MCF 10A (cell line): ENCODE measurements at places on chromosomes 3 and 15.

DNA sequence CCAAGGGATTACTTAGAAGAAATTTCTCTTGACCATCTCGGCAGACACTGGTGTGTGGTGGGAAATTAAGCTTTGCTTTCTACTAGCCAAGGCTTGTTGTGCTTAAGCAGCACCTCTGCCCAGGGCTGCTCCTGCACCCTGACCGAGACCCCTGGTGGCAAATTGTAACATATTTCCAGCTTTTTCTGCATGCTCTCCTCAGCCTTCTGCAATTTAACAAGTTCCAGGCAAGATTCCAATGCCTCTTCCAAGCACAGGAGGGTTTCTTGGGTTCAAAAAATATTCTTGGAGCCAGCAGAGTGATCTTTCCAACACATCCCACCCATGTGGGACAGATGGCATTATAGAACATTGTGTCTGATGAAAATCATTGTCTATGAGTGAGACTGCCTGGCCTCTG, 210.5 kb downstream of the CLSTN2 start:
- H3K4me3 ChIP-seq = no peak overlapping the region
- no peaks in the 10 kb centered on the region for H3K27me3 ChIP-seq
- H3K27ac ChIP-seq = no peak overlapping the region
- H3K4me1 ChIP-seq = no peaks in the 10 kb centered on the region

DNA sequence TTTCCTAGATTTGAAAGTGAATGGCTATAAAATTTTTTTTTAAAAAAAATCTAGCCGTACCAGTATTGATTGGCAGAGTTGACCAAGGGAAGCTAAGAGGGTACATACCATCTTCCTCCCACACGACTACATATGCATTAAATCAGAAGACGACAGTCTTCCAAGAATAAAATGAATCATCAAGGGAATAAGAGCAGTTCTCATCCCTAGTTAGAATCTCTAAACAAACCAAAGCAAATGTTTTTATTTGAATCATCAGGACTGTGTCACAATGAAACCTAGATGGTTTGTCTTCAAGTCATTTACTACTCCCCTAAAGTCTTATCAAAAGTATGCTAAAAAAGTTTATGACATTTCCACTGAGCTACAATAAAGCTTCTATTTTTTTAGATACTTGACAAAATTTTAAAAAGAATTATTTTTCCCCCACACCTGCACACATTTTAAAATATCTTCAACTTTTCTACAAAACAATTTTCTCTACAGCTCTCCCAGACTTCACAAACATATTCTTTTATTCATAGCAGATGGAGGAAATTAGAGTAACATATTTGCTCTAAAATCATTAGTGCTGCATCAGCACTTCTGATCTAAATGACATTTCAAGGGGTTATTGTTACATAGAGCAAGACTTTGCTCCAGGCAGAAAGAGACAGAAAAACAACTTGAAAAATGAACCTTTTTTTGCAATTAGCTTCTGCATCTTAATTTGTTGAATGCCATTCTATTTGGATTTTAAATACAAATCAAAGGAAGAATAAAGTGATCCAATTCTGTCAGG, 547.1 kb downstream of the FHIT start:
- H3K27ac ChIP-seq = no peak overlapping the region
- peak; percentile 55 for DNase-seq
- H3K4me1 ChIP-seq = peaks cover 9% of the 10 kb centered on the region
- H3K27me3 ChIP-seq = no peaks in the 10 kb centered on the region
- no peaks in the 10 kb centered on the region for H3K36me3 ChIP-seq

DNA sequence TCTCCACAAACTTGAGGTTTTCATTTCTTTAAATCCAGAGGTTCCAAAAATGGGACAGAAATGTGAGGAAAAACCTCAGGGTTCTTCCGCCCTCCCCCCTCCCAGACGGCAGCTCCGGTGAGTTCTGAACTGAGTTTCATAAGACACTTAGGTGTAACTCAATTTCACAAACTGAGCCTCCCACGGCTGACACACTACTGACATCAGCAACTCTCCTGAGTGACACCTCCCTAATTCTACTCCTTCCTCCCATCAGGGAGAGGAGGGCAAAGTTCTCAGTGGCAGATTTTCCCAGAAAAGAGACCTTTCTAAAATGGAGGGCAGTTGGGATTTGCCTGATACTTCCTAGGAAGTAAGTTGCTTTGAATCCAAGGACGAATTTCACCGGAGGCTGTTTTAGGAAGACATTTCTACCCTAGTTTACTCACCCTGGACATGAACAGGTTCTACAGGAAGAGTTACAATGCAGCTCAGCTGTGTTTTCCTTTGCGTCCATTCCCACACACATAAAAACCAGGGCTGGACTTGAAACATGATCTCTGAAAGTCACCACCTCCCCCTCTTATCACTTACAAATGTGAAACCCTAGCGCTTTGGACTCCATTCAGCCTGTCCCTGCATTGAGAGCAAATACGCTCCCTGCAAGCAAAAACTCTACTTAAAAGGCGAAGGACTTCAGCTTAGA, 78.1 kb upstream of the LMOD3 start:
- no peaks in the 10 kb centered on the region for H3K27me3 ChIP-seq
- H3K4me1 ChIP-seq = peaks cover 24% of the 10 kb centered on the region
- H3K4me3 ChIP-seq = peak overlapping the region; percentile 75
- DNase-seq = peak; percentile 92
- H3K36me3 ChIP-seq = peaks cover 28% of the 10 kb centered on the region
- H3K27ac ChIP-seq = peak overlapping the region; percentile 93

DNA sequence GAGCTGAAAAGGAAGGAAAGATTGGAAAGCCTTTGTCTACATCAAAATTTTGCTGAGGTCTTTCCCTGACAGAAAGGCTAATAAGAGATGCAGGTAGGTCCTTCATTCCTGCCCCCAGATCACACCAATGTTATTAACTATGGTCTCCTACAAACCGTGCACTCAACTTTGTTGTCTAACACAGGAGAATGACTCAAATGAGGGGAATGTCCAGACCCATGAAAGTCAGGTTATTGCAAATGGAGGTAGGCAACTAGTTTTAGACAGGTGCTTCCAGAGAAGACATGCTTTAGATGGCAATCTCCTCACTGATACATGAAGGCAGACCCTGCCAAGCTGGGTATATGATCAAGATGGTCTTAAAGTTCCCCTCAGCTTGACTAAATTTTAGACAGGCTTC, 51.0 kb downstream of the NFKBIZ start:
- H3K4me1 ChIP-seq = peaks cover 10% of the 10 kb centered on the region
- H3K4me3 ChIP-seq = no peak overlapping the region
- H3K36me3 ChIP-seq = no peaks in the 10 kb centered on the region
- no peak for DNase-seq
- H3K27ac ChIP-seq = no peak overlapping the region

- H3K27me3 ChIP-seq = no peaks in the 10 kb centered on the region
- no peaks in the 10 kb centered on the region for H3K36me3 ChIP-seq
- H3K4me3 ChIP-seq = no peak overlapping the region
- peaks cover 20% of the 10 kb centered on the region for H3K4me1 ChIP-seq
- DNase-seq = peak; percentile 35
- H3K27ac ChIP-seq = no peak overlapping the region
Measured at GRCh38 chr15:39747326-39747725, 35.3 kb downstream of the FSIP1 start.

GRCh38 chr3:149215515-149215914, 6.1 kb downstream of the CP start:
- no peak overlapping the region for H3K4me3 ChIP-seq
- H3K27ac ChIP-seq = no peak overlapping the region
- no peaks in the 10 kb centered on the region for H3K4me1 ChIP-seq
- DNase-seq = no peak
- no peaks in the 10 kb centered on the region for H3K36me3 ChIP-seq

DNA sequence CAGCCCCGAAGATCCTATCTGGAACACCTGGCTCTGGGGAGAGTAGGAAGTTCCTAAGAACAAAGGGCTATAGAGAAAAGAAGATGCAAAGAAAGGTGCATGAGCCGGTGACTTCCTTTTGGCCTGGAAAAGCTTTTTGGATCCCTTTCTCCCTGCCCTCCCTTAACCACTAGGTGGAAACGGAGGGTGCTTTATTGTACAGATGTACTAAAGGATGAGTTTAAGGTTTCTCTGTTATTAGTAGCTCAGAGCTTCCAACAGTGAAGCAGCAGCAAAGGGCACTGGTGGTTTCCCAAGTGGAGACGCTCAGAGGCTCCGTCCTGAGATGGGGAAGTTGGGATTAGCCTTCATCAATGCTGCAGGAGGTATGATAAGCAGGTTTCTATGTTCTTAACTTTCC, 5.9 kb upstream of the ADGRG7 start:
- H3K36me3 ChIP-seq = no peaks in the 10 kb centered on the region
- H3K27ac ChIP-seq = peak overlapping the region; percentile 49
- H3K4me1 ChIP-seq = peaks cover 36% of the 10 kb centered on the region
- H3K27me3 ChIP-seq = no peaks in the 10 kb centered on the region

DNA sequence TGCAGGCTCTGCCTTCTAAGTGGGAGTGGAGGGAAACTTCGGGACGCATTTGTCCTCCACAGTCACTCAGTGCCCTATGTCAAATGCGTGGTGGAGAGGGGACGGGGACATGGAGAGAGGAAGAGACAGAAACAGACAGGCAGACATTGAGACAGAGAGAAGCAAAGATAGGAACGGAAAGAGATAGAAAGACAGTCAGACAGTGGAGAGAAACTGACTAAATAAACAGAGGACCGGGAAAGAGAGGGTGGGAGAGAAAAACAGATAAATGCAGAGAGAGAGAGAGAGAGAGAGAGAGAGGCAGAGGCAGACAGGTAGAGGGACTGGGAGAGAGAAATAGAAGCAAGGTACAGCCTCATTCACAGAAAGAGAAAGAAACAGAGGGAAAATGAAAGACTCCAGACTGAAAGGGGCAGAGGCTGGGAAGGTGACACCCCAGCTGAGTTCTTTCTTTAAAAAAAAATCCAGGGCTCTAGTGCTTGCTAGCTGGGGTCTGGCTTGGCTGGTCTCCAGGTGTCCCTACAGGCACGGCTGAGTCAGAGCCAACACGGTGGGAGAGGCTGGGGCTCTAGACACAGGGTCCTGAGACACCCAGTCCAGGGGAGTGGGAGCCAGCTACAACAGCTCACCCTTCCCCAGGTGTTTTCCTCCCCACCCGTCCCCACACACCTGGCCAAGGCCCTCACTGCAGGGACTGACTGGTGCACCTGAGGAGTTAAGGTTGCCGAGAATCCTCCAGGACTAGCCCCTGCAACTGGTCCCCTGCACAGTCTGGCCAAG, 506.1 kb upstream of the PROK2 start:
- H3K27ac ChIP-seq = no peak overlapping the region
- no peaks in the 10 kb centered on the region for H3K36me3 ChIP-seq
- DNase-seq = no peak
- no peak overlapping the region for H3K4me3 ChIP-seq
- H3K4me1 ChIP-seq = no peaks in the 10 kb centered on the region

DNA sequence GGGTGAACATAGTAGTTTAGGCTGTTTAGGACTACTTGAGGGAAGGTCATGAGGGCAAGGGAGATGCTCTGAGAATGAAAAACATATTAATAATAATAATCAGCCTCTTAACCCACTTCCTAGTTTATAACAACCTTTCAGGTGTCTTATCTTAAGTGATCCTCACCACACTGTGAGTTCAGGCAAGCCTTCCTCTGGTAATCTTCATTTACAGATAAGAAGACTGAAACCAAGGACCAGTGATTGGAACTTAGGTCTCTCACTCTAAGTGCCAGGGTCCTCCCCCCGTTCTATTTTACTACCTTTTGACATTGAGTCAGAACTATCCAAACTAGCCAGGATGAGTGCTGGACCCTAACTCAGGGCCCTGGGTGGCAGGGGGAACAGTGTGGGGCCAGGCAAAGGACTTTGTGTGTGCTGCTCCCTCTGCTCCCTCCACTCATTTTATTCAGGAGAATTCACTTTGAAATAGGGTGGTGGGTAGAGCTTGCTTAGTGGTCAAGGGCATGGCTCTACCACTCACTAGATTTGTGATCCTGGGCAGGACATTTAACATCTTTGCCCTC, 5.7 kb downstream of the NUTM1 start:
- H3K4me3 ChIP-seq = no peak overlapping the region
- no peaks in the 10 kb centered on the region for H3K36me3 ChIP-seq
- H3K27ac ChIP-seq = no peak overlapping the region

- no peaks in the 10 kb centered on the region for H3K27me3 ChIP-seq
- H3K36me3 ChIP-seq = no peaks in the 10 kb centered on the region
- H3K27ac ChIP-seq = no peak overlapping the region
- no peaks in the 10 kb centered on the region for H3K4me1 ChIP-seq
- H3K4me3 ChIP-seq = no peak overlapping the region
- DNase-seq = no peak
Measured at GRCh38 chr3:33729993-33730392, 11.9 kb upstream of the CLASP2 start.

- no peak overlapping the region for H3K27ac ChIP-seq
- no peaks in the 10 kb centered on the region for H3K27me3 ChIP-seq
- H3K36me3 ChIP-seq = no peaks in the 10 kb centered on the region
- DNase-seq = no peak
Measured at GRCh38 chr3:126972866-126973265, 10.0 kb upstream of the PLXNA1 start.

GRCh38 chr15:79089890-79090486, 592 bp downstream of the RASGRF1 start:
- no peak overlapping the region for H3K4me3 ChIP-seq
- peaks cover 76% of the 10 kb centered on the region for H3K27me3 ChIP-seq
- DNase-seq = no peak
- H3K4me1 ChIP-seq = peaks cover 5% of the 10 kb centered on the region

GRCh38 chr3:119697394-119697793, 5.4 kb upstream of the CFAP91 start:
- H3K4me3 ChIP-seq = no peak overlapping the region
- no peaks in the 10 kb centered on the region for H3K36me3 ChIP-seq
- no peaks in the 10 kb centered on the region for H3K4me1 ChIP-seq
- no peak overlapping the region for H3K27ac ChIP-seq
- no peak for DNase-seq

GRCh38 chr15:49428409-49429095, 5.5 kb downstream of the FGF7 start:
- DNase-seq = peak; percentile 33
- no peaks in the 10 kb centered on the region for H3K27me3 ChIP-seq
- no peak overlapping the region for H3K4me3 ChIP-seq
- no peaks in the 10 kb centered on the region for H3K36me3 ChIP-seq

DNA sequence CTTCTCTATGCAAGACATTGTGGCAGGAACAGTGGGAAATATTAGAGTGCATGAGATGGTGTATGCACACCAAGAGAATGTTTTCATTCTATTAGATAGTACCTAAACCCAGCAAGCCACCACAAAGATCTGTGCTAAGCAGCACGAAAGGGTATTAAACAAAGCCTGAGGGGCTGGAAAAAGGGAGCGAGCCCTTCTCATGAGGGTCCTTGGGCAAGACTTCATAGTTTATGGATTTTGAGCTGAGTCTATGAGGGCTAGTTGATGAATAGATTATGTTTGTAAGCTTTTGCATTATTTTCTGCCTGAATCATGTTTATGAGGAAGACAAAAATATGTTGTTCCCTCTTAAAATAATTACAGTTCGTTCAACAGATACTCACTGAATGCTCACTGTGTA, 9.4 kb upstream of the ACTC1 start:
- no peak overlapping the region for H3K4me3 ChIP-seq
- H3K27ac ChIP-seq = no peak overlapping the region
- H3K36me3 ChIP-seq = no peaks in the 10 kb centered on the region
- peaks cover 13% of the 10 kb centered on the region for H3K4me1 ChIP-seq
- H3K27me3 ChIP-seq = no peaks in the 10 kb centered on the region
